ENCODE measurements at places on chromosomes 16 and 17.

DNA sequence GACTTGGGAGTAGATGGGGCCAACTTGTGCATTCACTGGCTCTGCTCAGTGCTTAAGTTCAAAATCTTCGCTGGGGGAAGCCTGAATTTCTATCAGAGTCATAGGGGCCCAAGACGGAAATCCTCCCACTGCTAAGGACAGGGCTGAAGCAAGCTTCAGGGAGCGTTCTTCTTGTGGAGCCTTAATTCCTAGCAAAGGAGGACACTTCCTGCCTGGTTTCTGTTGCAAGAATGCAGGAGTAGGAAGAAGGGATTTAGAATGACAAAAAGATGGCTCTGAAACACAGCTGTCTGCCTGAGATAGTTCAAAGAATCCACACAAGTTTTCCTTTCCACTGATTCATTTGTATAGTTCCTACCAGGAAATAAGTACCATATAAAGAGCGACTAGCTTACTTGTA lies 26.4 kb downstream of the PSME3IP1 start:
- DNase-seq, result no peak

DNA sequence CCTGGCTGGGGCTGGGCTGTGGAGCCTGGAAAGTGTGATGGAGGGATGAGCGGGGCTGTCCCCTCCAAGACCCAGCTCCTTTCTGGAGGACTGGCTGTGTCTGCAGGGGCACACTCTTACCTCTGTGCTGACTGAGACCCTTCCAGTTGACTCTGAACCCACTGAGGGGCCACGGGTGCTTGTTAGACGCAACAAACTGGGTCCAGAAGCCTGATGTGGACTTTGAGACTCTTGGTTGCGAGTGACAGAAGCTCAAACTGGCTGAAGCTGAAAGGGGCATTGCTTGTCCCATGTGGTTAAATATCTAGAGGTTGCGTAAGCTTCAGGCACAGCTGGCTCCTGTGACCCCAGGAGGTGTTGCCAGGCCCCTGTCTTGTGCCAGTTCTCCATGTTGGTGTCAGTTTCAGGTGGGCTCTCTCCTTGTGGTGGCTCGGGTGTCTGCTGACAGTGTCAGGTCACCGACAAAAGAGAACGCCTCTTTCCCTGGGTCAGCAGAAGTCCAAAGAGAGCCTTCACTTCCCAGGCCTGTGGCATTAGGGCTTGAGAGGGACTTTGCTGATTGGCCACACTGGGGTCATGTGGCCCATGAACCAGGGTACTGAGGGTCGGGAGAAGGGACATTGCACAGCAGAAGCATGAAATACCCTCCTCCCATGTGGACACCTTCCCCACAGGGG lies 16.7 kb downstream of the ADCY7 start:
- no peak for DNase-seq

GRCh38 chr16:70258065-70258464 lies 6.3 kb upstream of the EXOSC6 start:
- DNase-seq, result no peak

DNA sequence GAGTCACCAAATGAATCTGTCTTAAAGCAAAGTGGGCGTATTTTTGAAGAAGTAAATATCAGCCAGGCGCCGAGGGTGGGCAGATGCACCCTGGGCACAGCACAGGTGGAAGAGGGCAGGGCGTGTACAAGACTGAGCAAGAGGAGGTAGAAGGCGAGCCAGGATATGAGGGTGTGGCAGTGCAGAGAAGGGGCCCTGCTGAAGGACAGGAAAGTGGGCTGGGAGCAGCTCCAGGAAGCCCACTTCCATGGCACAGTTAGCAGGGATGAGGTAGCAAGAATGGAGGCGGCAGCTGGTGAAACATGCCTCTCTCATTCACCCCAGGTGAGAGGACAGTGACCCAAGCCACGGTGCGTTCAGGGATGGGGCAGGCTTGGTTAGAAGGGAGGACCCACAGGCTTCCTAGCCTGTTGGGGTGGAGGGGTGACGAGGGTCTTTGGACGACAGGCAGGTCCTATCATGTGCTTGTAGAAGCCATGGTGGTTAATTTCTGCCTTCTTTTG lies 149.3 kb downstream of the CLEC16A start:
- DNase-seq, result no peak

DNA sequence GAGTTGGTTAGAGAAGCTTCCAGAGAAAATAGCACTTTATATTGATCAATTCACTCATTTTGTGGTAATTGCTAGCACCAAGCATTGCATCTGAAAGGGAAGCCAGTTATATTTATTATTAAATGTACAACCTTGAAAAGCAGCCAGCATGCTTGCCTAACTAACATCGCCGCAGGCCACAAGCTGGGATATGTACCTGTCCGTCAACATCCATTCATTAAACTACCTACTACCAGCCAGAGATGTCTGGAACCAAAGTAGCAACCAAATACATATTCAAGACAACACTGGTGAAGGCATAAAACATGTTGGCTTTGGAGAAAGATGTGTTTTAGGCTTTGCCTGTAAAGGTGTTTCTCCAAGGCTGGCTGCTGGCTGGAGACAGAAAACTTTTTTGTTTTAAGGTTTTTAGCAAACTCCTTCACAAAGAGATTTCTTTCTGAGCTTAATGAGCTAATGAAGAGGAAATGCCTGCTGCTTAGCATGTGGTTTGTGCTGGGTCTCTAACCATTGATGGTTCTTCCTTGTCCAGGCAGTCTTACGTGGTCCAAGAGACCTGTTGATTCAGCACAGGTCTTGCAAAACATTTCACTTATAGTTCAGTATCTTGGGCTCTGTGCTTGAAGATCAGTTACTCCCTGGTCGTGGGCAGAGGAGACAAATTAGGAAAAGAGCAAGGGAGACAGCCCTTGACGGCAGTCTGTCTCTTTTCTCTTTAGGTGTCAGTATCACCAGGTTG lies 3.1 kb downstream of the ITPRIPL2 start:
- DNase-seq, result no peak

- DNase-seq, result no peak
These were observed 133.2 kb downstream of the NPIPB5 start for GRCh38 chr16:22643886-22644285.

GRCh38 chr16:72793017-72793416 lies 254.9 kb downstream of the ZFHX3 start:
- DNase-seq, result no peak

- no peak for DNase-seq
These were observed 1.6 kb downstream of the RNF213 start for GRCh38 chr17:80262291-80262690.

DNA sequence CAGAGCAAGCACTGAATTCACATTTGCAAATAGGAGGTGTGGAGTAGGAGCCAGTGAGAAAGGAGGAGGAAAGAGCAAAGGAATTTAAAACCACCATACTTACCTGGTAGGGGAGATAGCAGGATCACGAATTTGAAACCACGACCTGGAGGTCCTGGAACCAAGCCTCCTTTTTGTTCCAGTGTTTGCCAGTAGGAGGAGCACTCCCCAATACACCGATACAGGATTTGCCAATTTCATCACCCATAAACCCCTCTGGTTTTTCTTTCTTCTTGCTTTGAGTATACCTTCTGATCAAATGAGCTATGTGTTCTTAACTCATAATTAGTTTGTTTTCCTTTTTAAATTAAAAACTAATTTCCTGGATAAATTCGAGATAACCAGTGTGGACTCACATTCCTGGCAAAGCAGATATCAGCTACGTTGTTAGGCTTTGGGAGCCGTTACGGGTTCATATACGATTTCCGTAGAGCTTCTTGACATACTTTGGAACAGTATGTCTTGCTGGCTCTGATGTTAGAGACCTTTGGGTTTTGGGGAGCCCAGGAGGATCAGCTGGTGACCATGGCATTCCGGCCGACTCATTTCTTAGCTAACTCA lies 22.7 kb downstream of the BCO1 start:
- DNase-seq, result no peak

- no peak for DNase-seq
These were observed 27.0 kb downstream of the CBFB start for GRCh38 chr16:67055712-67056487.

DNA sequence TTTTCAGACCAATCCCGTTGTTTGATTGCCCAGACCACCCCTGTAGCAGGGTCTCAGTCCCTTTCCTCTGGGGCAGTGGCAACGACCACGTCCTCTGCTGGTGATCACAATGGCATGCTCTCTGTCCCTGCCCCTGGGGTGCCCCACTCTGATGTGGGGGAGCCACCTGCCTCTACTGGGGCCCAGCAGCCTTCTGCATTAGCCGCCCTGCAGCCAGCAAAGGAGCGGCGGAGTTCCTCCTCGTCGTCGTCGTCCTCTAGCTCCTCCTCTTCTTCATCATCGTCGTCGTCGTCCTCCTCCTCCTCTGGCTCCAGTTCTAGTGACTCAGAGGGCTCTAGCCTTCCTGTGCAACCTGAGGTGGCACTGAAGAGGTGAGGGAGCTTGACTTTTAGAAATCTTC lies 9.2 kb downstream of the ELOB start:
- DNase-seq, result no peak

- DNase-seq, result no peak
These were observed 33.0 kb downstream of the COG7 start for GRCh38 chr16:23420011-23420410.

DNA sequence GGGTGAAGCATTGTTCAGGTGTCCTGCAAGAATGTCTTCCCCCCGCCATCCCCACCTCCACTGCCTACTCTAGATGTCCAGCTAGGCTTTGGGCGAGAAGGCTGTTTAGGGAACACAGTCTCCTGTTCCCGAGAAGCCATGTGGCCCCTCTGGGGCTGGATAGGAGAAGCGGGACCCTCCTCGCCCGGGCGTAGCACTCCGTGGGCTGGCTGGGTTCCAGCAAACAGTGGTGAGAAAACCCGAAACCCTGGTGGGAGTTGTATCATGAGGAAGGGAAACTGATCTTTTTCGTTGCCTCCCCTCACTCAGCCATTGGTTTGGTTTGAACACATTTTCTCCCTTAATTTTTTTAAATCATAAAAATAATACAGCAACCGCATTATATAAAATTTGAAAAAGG lies 56.6 kb downstream of the IRF8 start:
- DNase-seq, result no peak

GRCh38 chr16:83933885-83934683 lies 19.0 kb upstream of the OSGIN1 start:
- no peak for DNase-seq

- DNase-seq, result no peak
These were observed 549 bp downstream of the SLC26A11 start for GRCh38 chr17:80220736-80221215.

GRCh38 chr16:81553814-81554675 lies 109.4 kb downstream of the CMIP start:
- no peak for DNase-seq

DNA sequence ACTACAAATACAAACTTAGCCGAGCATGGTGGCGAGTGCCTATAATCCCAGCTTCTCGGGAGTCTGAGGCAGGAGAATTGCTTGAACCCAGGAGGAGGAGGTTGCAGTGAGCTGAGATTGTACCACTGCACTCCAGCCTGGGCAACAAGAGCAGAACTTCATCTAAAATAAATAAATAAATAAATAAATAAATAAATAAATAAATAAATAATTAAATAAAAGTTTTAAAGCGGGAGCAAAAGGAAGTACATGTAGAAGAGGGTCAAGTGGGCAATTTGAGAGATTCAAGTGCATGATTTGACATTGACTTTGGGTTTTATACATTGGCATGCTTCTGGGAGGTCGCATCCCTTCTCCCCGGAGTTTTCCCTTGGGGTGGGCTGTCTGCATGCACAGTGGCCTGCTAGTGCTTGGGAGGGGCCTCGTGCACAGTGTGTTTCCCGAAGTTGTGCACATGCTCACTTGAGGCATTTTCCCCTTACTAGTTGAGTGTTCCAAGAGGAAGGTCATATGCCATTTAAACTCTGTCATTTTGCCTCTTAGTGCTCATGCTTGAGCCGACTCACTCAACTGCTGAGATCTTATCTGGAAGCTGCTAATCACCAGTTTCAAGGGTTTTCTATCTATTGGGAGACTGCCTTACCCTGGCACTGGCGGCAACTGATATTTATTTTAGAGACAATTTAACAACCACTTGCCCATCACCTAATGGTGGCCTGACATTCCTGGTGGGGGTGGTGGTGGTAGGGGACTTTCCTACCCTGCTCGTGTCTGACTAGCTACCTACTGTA lies 193.2 kb upstream of the MPHOSPH6 start:
- no peak for DNase-seq

DNA sequence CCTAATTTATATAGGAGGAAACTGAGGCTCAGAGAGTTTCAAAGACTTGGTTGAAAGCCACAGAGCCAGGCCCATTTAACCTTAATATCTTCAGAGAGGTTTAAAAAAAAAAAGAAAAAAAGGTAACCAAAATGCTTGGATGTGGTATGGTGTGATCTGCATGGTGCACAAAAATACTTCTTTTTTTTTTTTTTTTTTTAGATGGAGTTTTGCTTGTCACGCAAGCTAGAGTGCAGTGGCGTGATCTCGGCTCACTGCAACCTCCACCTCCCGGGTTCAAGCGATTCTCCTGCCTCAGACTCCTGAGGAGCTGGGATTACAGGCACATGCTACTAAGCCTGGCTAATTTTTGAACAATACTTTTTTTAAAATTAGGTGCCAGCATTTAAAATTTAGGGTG lies 101.8 kb downstream of the XYLT1 start:
- DNase-seq, result no peak

DNA sequence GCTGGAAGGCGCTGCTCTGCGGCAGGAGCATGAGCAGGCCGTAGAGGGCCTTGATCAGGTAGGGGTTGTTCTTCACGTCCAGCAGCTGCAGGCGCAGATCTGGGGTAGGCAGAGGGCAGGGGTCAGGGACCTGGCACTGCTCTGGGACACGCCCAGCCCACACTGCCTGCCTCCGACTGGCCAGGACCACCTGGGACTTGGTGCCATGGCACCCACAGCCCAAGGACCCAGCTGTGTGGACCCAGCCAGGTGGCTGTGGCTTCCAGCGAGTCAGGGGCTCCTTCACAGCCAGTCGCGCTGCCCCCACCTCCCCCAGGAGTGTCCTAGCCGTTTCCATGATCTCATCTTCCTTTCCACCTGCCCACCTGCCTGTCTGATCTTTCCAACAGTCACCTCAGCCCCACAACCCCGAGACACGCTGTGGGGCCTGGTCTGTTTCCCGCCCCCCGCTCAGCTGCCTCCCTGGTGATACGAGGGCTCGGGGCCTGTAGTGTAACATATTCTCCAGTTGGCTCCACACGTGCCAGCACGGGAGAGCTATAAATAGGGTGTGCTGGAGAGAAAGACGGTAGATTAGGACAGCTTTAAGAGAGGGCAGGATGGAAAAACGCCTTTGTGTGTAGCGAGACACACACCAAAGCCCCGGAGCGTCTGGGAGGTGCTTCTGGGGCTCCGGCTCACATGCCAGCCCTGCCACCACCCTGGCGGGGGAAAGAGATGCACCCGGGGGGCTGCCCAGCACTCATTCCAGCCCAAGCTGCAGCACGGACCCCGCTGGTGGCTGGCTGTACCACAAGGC lies 7.2 kb upstream of the MTSS2 start:
- no peak for DNase-seq

GRCh38 chr16:4136229-4136813 lies 20.1 kb upstream of the ADCY9 start:
- no peak for DNase-seq

Measured in stimulated activated CD4-positive, alpha-beta T cell treated with anti-CD3 and anti-CD28 coated beads, Interleukin-2, amount 100 ng/mL, for 4 hours (primary cell).